ENCODE measurements at places on chromosomes 16 and 17.

DNA sequence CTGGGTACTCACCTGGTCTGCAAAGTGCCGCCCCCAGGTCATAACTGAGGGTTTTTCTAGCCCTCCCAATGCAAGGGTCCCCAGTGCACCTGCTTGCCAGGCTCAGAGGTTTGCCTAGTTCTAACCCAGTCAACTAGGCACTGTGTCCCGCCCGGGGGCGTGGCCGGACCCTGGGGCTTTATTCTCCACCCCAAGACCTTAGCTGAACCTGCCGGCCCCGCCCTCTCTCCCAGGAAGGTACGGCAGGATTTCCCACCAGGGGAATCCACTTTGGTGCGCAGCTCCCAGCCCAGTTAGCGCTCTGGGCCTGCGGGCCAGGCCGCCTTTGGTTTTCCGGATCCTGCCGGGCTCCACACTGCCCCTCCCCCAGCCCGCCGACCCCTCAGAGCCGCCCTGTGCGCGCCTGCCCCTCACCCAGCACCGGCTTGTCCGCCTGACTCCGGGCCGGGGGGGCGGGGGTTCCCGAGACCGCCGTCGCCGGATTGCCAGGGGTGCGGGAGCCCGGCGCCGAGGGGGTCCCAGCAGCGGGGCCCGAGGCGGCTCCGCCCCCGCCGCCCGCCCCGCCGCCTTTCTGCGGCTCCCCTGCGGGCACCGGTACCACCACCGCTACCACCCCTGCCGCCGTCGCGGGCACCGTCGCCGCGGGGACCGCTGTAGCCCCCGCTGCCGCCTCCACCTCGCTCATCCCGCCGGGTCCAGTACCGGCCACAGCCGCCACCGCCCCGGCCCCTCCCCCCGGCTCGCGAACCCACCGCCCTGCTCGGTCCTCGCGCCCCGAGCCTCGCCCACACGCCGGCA is 424 bp downstream of the YBX2 start:
- DNase-seq: no peak

GRCh38 chr16:53282975-53283946 is 151.0 kb upstream of the RBL2 start:
- DNase-seq: no peak

GRCh38 chr17:43444223-43445008 is 39.4 kb upstream of the DHX8 start:
- DNase-seq: no peak

DNA sequence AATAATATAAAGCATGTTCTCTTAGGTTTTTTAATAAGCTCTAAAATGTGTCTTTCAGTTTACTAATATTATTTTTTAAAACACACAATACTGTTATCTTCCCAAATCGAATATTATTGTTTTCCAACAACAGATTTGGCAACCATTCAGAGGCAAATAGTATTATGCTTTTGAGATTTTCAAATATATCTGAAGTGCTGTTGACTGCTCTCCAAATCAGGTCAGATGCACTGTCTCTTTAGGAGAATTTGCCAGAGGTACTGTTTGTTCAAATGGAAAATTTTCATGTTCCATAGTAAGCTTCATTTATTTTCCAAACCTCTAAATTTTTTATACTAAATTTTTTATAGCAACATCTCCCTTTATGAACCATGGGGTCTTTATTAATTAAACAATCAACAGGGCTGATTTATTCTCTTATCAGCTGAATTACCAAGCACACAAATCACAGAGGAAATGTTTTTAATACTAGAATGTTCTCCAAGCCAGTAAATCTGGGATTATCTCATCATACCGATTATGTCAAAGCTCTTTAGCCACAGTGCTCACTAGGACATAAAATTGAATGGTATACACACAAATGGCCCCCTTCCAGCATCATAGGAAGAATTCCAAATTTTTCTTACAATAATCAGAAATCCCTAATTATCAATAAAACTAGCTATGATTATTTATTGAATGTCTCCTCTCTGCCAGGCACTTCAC is 108.8 kb upstream of the HLF start:
- no peak for DNase-seq

GRCh38 chr17:10114931-10115535 is 83.4 kb downstream of the GAS7 start:
- peak; percentile 57 for DNase-seq

- no peak for DNase-seq
Measured at GRCh38 chr17:21451975-21452374, 75.8 kb downstream of the KCNJ12 start.

GRCh38 chr16:15913046-15913698 is 24.8 kb upstream of the CEP20 start:
- DNase-seq: no peak

DNA sequence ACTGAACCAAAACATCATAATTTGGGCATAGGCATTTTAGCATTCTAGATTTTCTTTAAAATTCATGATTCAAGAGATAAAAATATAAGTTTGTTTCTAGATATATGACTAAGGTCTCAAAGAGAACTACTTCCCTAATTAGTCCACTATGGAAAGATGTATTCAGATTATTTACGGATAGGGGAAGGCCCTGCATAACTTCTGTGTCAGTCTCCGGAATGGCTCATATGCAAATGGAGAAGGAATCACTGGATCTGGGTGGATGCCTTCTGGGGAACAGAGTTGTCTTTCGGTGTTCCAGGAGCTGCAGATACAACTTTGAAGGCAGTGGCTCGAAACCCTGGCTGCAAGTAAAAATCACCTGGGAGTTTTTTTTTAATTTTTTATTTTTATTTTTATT is 17.1 kb upstream of the WFIKKN2 start:
- DNase-seq: no peak

- DNase-seq: no peak
Measured at GRCh38 chr16:21652453-21652852, at the start of gene IGSF6. Gene IGSF6 (minus strand): TSS chr16:21652608. CDS start chr16:21652598, 10 bp downstream.

Measured in stimulated activated CD8-positive, alpha-beta memory T cell treated with anti-CD3 and anti-CD28 coated beads, Interleukin-4, amount 100 ng/mL, for 1 hour (primary cell).